ENCODE measurements at places on chromosomes 2 and 18.

DNA sequence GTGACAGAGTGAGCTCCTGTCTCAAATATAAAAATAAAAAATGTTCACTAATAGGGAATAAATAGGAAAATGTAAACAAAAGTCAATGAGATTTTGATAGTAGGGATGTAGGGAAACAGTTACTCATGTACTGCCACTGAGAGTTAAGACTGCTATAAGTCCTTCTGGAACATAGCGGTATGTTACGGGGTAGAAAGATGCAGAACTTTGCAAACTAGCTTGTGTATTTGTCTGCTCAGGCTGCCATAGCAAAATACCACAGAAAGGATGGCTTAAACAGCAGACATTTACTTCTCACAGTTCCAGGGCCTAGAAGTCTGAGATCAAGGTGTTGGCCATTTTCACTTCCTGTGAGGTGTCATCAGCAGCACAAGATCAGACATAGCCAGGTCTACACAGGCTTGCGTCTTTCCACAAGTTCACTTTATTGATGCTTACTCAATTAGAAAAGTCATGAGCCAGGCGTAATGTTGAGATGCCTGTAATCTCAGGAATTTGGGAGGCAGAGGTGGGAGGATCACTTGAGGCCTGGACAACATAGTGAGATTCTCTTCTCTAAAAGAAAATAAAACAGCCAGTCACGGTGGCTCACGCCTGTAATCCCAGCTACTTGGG, 8.8 kb downstream of the TXNDC2 start:
- no peak for DNase-seq

GRCh38 chr2:232103140-232103737, 141.7 kb downstream of the DIS3L2 start:
- no peak for DNase-seq

GRCh38 chr2:200026332-200027230, 71.2 kb downstream of the MAIP1 start:
- no peak for DNase-seq

- no peak for DNase-seq
These were observed 58.2 kb upstream of the HDAC4 start for GRCh38 chr2:239459056-239459455.

GRCh38 chr2:175811971-175812370, 190.1 kb downstream of the LNPK start:
- DNase-seq = no peak

Measured in stimulated activated CD4-positive, alpha-beta T cell treated with anti-CD3 and anti-CD28 coated beads, Interleukin-4, amount 100 ng/mL, for 4 hours (primary cell).